ENCODE measurements at places on chromosomes 13 and 19.
A peak's percentile ranks its signal among the peaks of the same experiment; 100 is the strongest.

- DNase-seq, result no peak
Observed at GRCh38 chr13:91178099-91178498, 169.4 kb upstream of the MIR17HG start.

DNA sequence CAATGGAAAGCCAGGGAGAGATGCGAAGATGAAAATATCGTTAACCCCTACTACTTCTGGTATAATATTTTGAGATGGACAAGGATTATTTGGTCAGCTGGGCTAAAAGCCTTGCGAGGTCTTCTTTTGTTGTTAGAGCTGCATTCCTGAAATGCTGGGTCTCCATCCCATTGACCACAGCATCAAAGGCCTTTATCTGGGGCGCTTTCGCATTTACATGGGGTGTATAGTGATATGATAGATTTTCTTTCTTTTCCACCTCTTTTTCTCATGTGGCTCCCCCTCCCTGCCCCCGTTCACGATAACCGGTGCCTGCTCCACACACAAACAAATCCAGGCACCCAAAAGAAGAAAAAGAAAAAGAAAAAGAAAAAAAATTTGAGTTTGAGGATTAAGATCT is 77.5 kb downstream of the ZNF536 start:
- no peak for DNase-seq

GRCh38 chr19:48844472-48844871 is 8.2 kb upstream of the HSD17B14 start:
- no peak for DNase-seq

GRCh38 chr13:93562676-93563075 is 336.1 kb downstream of the GPC6 start:
- DNase-seq, result no peak

- DNase-seq, result no peak
Observed at GRCh38 chr19:43286096-43286495, 16.8 kb upstream of the PSG9 start.

GRCh38 chr13:42394361-42394708 is 122.4 kb downstream of the AKAP11 start:
- DNase-seq, result no peak

- peak; percentile 79 for DNase-seq
Observed at GRCh38 chr19:29942404-29943261, 594 bp downstream of the URI1 start.

Measured in activated CD4-positive, alpha-beta T cell treated with anti-CD3 and anti-CD28 coated beads, Interleukin-2, amount 10 ng/mL, durations not matched to agents 7 days and 5 days (primary cell).